Lung microvascular endothelial cell (primary cell): ENCODE measurements at places on chromosomes 5 and 9.

DNA sequence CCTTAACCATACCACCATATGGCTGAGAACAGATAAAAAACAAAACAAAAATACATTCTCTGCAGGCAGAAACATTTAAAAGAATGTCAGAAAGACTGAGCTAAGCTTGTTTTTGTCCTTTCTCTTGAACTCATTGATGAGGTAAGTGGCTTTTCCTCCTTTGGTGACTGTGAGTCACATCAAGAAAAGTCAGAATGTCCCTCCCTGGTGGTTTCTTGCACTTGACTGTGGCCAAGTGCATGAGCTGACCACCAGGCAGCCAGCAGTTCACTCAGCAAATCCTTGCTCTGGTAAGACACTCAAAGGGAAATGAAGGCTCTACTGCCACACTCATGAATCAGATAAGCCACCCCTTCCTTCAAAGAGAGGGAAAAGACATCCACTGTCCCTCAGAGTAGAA is 970.9 kb downstream of the TAF11L14 start:
- DNase-seq, result no peak

DNA sequence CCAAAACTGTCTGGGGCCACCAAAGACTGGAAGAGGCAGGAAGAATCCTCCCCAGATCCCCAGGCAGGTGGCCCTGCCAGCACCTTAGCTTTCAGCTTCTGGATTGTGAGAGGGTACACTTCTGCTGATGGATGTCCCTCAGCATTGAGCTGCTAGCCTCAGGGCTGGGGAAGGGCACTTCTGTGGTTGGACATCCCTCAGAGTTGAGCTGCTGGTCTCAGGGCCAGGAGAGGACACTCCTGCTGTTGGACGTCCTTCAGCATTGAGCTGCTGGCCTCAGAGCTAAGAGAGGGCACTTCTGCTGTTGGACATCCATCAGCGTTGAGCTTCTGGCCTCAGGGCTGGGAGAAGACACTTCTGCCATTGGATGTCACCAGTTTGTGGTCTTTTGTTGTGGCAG is 83.8 kb upstream of the FCN1 start:
- DNase-seq, result no peak

DNA sequence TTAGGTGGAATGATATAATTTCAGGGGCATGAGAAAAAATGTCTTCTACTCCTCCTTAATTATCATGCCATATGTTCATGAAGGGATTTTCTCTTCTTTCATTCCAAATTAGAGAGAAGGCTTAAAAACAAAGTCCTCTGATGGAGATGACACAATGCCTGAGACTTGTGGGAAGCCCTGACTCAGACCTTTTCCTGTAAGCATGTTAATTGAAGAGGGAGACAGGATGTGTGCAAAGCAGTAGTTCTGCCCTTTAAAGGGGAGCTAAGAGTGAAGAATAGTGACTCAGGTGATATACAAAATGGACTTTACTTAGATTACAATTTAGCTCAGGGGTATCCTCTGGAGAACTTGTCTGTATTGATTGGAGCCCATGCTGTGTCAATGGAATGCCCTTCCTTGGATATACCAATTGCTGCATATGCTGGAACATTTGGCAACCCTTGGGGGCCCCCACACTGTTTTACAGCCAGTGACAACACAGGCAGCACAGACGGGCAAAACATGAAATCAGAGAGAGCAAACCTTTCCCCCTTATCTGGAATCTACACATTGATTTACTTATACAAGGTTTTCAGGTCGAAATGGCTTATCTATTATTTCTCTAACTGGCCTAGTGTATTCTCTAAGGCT is 81.3 kb downstream of the IZUMO3 start:
- no peak for DNase-seq

DNA sequence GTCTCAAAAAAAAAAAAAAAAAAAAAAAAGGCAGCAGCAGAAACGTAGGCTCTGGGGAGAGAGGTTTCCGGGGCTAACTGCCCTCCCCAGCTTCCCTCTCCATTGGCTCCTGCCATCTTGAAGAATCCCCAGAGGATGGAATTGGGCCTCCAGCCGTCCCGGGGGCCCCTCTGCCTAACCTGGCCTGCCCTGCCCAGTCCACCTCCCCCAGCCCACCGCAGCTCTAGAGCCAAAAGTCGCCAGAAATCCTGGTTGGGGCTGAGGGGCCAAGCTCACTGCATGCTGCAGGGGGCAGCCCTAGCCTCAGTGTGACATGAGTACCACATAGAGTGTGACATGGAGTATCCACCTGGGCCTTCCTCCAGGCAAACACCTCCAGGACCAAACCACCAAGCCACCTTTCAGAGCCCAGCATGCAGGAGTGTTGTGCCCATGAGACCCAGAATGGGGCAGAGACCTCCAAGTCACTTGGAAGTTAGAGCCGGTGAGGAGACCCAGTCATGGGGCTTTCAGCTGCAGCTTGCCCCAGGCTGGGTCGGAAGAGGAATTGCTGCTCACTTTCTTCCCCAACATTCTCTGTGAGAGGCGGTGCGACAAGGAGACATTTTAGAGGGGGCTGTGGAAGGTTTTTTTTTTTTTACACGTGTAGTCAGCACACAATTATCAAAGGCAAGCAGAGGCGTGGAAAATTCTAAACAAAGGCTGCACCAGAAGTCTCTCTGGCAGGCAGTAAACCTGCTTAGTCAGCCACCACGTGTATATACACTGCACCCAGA is 17.6 kb downstream of the CD74 start:
- no peak for DNase-seq

GRCh38 chr5:16410338-16410737 is 55.3 kb downstream of the ZNF622 start:
- no peak for DNase-seq
